Breast epithelium (tissue), 4 donors: ENCODE measurements at places on chromosomes 2 and 18.

- no peak for DNase-seq
- no peaks in the 10 kb centered on the region for H3K4me1 ChIP-seq
- no peaks in the 10 kb centered on the region for H3K27me3 ChIP-seq
- H3K27ac ChIP-seq: no peak overlapping the region
Observed at GRCh38 chr2:233199870-233200269, 51.6 kb upstream of the ATG16L1 start.

- no peaks in the 10 kb centered on the region for H3K27me3 ChIP-seq
- H3K36me3 ChIP-seq: no peaks in the 10 kb centered on the region
- no peak overlapping the region for H3K4me3 ChIP-seq
- DNase-seq: no peak
Observed at GRCh38 chr2:146392631-146393030, 1452.2 kb upstream of the ACVR2A start.

GRCh38 chr18:32613821-32614220 lies 143.1 kb upstream of the GAREM1 start:
- no peaks in the 10 kb centered on the region for H3K36me3 ChIP-seq
- no peak overlapping the region for H3K27ac ChIP-seq
- no peaks in the 10 kb centered on the region for H3K27me3 ChIP-seq
- DNase-seq: no peak
- H3K4me3 ChIP-seq: no peak overlapping the region
- H3K4me1 ChIP-seq: no peaks in the 10 kb centered on the region

- no peaks in the 10 kb centered on the region for H3K27me3 ChIP-seq
- H3K4me3 ChIP-seq: no peak overlapping the region
- no peaks in the 10 kb centered on the region for H3K4me1 ChIP-seq
- H3K27ac ChIP-seq: no peak overlapping the region
- DNase-seq: no peak
Observed at GRCh38 chr2:133166031-133166430, 402.2 kb downstream of the NCKAP5 start.

GRCh38 chr2:193966590-193966989 lies 1690.4 kb upstream of the SLC39A10 start:
- no peaks in the 10 kb centered on the region for H3K27me3 ChIP-seq
- H3K27ac ChIP-seq: no peak overlapping the region
- DNase-seq: no peak
- H3K4me1 ChIP-seq: no peaks in the 10 kb centered on the region
